Stimulated activated CD4-positive, alpha-beta T cell treated with anti-CD3 and anti-CD28 coated beads, Interleukin-2, amount 100 ng/mL, for 24 hours (primary cell): ENCODE measurements at places on chromosomes 12 and 14.

GRCh38 chr12:108649126-108649525 lies 15.4 kb upstream of the SELPLG start:
- no peak for DNase-seq

GRCh38 chr12:68438601-68439000 lies 106.4 kb upstream of the MDM1 start:
- no peak for DNase-seq

- DNase-seq = no peak
Observed at GRCh38 chr12:46153268-46153872, 115.5 kb downstream of the SLC38A1 start.

DNA sequence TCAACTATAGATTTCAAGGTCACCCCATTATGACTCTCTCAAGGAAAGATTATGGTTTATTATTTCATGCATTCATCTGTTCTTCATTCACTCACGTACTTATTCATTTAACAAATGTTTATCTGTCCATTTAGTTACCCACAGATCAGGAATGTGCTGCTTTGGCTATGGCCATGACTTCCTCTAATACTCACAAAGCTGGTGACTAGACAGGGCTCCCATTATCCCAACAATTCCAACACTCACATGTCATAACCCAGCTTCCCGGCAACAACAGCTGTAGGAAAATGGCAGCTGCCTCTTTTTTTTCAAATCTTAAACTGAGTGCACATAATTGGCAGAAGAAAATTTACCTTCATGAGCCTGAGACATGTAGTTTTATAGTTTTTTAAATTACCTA lies 190.8 kb upstream of the CCDC196 start:
- no peak for DNase-seq

- DNase-seq = no peak
Observed at GRCh38 chr14:70828188-70828587, 18.9 kb upstream of the MAP3K9 start.

DNA sequence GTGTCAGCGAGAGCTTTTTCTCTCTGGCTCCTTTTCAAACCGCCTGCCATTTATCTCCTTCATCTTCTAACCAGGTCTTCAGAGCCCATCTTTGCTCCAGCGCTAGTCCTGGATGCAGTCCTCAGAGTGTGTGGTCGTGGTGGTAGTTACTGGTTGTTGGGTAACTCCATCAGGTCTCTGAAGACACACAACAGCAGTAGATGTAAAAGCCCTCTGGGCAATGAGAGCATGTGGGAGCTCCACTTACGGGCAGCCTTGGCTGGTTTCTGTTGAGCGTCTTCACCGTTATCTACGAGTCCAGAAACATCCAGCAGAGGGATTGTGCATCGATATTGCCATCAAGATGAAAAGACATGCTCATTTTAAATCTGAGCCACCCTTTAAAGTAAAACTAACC lies 61.2 kb downstream of the FBXL14 start:
- peak; percentile 10 for DNase-seq

DNA sequence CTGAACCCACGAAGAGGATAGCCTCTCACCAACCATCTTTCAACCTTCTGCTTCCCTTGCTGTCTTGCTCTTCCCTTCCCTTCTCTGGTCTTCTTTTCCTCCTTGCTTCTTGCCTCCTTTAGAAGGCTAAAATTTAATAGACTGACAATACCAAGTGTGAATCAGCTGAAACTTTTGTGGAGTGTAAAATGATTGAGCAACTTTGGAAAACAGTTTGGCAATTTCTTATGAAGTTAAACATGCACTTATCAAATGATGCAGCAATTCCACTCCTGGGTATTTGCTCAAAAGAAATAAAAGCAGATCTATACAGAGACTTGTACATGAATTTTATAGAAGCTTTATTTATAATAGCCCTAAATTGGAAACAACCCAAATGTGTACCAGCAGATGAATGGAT lies 3.3 kb upstream of the KRT86 start:
- no peak for DNase-seq

DNA sequence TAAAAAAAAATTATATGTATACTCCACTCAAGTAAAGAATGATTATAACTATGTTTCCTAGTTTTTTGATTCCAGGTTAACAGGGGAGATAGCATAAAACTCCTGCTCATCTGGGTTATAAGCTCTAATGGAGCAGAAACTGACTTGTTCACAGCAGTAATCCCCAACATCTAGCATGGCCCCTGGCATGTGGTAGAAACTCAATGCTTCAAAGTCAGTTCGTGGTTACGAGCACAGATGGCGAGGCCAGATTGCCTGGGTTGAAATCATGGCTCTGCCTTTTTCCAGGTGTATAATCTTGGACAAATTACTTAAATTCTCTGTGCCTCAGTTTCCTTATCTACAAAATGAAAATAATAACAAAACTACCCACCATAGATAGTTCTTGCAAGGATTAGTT lies 183.8 kb downstream of the TTC7B start:
- no peak for DNase-seq

- no peak for DNase-seq
Observed at GRCh38 chr12:71130521-71131069, 27.2 kb downstream of the TSPAN8 start.

DNA sequence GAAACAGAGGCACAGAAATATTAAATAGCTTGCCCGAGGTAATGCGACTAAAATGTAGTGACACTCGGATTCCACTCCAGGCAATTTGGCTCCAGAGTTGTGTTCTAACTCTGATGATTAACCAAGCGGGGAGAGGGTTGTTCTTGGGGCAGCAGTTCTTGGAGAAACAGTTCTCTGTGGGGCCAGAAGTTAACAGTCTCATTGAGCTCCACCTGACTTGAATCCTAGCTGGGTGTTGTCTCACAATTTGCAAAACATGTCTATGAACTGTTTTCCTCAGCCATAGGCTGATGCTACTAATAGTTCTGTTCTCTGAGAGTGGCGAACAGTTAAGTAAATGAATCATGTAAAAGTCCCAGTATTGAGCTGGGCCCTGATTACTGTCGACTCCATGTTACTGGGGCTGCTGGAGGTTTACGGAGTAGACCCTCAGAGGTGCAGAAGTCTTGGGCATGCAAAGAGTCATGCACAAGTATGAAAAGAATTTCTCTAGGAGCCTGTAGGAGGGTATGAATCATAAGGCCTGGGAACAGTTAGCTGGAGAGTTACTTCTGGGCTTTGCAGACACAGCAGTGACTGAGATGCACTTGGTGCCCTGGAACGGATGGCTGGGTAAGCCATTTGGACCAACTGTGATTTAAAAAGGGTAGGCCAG lies 15.4 kb upstream of the NIN start:
- DNase-seq = no peak

GRCh38 chr12:119071638-119072231 lies 90.4 kb downstream of the SRRM4 start:
- no peak for DNase-seq

GRCh38 chr14:55249423-55249822 lies 21.8 kb upstream of the FBXO34 start:
- DNase-seq = no peak
